ENCODE measurements at places on chromosomes 16 and 17.

DNA sequence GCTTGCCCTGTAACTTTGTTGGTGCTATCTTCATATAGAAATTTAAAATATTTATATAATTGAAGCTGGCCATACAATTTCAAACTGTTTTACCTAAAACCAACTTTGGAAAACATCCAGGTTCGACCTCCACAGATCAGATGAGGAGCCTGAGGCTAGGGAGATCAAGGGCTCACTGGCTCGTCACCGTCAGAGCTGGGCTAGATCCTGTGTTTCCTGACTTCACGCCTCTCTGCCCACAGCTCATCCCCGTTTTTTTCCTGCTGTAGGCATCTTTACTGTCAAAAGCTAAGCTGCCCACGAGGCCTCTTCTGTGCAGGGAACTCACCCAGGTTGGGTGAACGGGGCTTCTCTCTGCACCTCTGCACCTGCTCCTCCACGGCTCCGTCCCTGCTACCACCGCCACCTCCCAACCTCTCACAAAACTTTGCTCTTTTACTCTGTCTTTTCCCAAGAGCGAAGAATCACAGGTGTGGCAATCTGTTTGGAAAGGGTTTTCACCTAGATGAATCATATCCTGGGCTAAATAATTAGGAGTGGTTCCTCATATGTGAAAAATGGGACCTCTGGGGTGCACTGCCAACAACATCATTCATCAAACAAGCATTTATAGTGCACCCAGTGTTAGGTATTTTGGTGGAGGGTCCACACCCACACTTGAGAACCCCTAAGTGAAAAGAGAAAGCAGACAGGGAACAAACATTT, 24.8 kb upstream of the KDM6B start:
- DNase-seq, result no peak

DNA sequence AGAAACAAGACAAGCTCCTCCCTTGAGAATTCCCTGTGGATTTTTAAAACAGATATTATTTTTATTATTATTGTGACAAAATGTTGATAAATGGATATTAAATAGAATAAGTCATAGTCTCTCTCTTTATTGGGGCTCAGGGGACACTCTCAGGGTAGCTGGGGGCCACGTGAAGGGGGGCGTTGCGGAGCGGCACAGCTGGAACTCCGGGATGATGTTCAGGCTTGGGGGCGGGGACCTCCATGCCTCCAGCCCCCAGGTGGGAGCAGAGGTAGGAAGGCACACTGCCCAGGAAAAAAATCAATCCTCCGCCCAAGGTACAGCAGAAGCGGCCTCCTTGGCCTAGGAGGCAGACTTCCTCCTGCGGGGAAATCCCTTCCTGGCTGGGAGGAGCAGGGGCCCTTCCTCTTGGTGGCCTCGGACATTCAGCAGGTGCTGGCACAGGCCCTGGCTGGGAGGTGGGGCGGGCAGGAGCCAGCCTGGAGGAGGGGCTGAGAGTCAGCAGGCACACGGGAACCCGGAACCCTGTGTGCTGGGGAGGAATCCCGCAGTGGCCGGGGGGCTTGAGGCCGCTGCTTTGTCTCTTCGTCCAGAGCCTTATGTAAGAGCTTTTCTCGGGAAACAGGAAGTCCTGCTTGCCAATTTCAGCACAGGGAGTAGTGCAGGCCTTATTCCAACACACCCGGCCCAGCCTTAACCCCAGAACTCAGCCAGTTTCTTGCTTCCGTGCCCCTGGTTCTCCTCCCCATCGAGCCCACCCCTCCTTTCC, 591 bp upstream of the TNFSF13 start:
- DNase-seq, result no peak

DNA sequence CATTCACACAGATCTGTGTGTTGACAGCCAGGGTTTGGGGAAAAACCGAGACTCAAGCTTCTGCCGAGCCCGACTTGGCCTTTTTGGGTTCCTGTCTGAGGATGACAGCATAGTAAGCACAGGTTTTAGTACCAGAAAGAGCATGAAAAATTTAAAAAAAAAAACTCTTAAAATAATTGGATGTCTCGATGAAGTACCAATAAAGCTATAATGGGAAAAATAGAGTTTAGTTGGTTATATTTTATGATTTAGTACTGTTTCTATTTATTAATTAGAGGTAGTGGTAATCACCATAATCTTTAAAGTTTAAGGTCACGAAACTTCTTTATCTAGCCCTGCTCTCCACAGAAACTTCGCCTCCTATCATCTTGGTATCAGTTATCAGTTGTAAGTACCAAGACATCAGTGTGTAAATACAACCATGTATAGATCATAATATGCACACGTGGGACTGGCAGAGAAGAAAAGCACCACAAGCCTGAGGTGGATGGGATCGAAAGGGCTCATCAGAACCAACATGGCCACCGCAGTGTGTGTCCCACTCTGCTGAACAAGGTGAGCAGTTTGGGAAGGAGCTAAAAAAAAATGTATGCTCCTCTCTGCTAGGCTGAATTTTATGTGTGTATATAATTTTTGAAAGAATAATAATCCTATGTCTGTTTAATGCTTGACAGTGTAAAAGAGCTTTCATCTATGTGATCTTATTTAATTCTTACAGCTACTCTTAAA, 14.4 kb upstream of the EEF2K start:
- no peak for DNase-seq

DNA sequence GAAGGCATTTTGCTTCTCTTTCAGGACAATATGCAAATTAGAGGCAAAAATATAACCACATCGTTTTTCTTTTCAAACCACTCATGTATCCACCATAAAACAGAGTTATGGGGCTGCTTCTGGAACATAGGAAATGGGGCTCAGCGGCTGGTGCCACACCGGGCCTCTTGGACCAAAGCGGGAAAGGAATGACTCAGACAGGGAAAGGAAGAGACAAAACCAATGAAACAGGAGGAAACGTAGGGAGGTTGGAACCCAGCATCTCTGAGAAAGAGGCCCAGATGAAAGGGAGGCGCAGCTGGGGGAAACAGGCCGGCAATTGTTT, 28.5 kb downstream of the CUEDC1 start:
- DNase-seq, result no peak
